ENCODE measurements at places on chromosomes 16 and 17.

DNA sequence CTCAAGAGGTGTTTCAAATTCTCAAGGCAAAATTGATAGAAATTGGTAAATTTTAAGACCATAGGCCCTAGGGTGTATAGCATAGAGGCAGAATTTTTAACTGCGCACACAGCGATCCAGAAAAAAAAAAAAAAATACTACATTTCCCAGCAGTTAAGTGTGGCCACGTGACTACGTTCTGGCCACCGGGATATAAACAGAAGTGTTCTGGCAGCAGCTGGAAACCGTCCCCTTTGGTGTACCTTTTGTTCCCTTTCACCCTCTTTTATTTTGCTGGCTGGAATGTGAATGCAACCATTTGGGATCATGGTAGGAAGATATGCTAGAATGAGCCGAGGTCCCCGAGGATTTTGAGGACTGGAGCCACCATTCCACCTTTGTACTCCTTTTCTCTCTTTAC is 52.7 kb upstream of the AKAP1 start:
- DNase-seq: no peak
- H3K27ac ChIP-seq: no peak overlapping the region
- no peak overlapping the region for H3K4me3 ChIP-seq
- no peaks in the 10 kb centered on the region for H3K4me1 ChIP-seq

DNA sequence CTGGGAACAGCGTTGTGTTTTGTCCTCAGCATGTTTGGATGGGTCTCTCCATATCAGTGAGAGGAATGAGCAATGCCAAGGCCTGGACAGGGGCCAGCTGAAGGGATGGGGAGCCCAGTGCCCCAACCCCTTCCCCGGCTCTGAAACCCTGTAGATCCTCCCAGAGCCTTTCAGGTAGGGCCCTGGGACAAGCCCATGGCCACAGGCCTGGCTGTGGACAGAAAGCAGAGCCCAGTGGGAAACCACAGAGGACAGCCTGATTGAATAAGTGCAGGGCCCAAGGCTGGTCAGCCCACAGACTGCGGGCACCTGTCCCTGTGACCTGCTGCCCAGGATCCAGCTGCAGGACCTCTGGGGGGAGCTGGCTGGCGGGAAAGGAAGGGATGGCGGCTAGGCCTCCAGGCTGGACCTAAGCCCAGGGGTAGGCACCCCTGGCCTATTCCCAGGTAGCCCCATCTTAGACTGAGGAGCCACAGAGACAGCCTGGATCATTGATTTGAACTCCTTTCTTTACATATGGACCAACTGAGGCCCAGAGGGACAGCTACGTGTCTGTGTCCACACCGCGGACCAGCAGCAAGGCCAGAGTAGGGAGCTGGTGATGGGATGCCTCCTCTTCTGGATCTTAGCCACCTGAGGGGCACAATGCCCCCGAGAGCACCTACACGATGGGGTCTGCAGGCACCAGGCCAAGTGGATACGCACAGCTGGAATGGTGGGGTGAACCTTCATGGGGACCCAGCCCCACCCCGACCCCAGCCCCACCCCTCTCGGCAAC is 1.3 kb downstream of the CCDC102A start:
- no peak overlapping the region for H3K27ac ChIP-seq
- no peaks in the 10 kb centered on the region for H3K36me3 ChIP-seq
- DNase-seq: no peak
- peaks cover 5% of the 10 kb centered on the region for H3K4me1 ChIP-seq

GRCh38 chr17:7131423-7131791 is 16.8 kb upstream of the ASGR2 start:
- H3K27ac ChIP-seq: peak overlapping the region; percentile 6
- H3K4me3 ChIP-seq: no peak overlapping the region
- H3K36me3 ChIP-seq: no peaks in the 10 kb centered on the region
- H3K4me1 ChIP-seq: peaks cover 6% of the 10 kb centered on the region
- no peak for DNase-seq
- no peaks in the 10 kb centered on the region for H3K27me3 ChIP-seq

DNA sequence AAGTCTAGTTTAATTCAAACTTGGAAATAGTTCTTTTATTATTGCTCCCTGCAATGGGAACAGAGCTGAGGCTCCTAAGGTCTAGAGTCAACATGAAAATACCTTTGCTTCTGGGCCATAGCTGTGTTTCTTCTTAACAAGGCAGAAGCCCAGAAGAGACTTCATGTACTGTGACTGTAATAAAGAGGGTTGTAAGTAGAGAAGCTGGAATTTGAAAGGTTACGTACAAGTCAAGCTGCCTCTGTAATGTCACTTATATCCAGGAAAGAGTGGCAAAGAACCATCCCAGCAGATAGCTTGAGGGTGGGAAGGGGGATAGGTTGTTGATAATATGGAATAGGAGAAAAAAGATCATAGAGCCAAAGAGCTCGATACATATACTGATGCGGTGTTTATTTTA is 248.6 kb downstream of the WWOX start:
- H3K27ac ChIP-seq: no peak overlapping the region
- H3K4me1 ChIP-seq: no peaks in the 10 kb centered on the region
- no peak for DNase-seq
- no peaks in the 10 kb centered on the region for H3K36me3 ChIP-seq
- H3K4me3 ChIP-seq: no peak overlapping the region

- no peak overlapping the region for H3K27ac ChIP-seq
- H3K4me1 ChIP-seq: peaks cover 8% of the 10 kb centered on the region
- H3K36me3 ChIP-seq: no peaks in the 10 kb centered on the region
- peak; percentile 72 for DNase-seq
- no peaks in the 10 kb centered on the region for H3K27me3 ChIP-seq
- H3K4me3 ChIP-seq: no peak overlapping the region
Measured at GRCh38 chr17:6244796-6245195, 174.6 kb downstream of the WSCD1 start.

DNA sequence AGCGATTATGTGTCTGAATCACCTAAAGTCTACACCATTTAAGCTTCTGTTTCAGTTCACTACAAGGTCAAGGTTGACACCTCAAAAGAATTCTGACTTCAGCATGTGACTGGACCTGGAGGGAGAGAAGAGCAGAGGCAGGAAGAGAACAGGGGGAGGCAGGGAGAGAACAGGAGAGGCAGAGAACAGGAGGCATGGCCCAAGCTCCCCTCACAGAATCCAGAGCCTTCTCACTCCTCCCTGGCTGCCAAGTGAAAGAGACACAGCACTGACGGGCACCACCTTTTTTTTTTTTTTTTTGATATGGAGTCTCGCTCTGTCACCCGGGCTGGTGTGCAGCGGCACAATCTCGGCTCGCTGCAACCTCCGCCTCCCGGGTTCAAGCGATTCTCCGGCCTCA is 11.4 kb downstream of the GGA2 start:
- H3K4me1 ChIP-seq: no peaks in the 10 kb centered on the region
- no peak for DNase-seq
- H3K4me3 ChIP-seq: no peak overlapping the region
- no peaks in the 10 kb centered on the region for H3K27me3 ChIP-seq

GRCh38 chr17:56350592-56350991 is 197.3 kb downstream of the ANKFN1 start:
- no peak overlapping the region for H3K4me3 ChIP-seq
- H3K4me1 ChIP-seq: no peaks in the 10 kb centered on the region
- DNase-seq: no peak
- no peaks in the 10 kb centered on the region for H3K36me3 ChIP-seq
- H3K27ac ChIP-seq: no peak overlapping the region
- no peaks in the 10 kb centered on the region for H3K27me3 ChIP-seq

- H3K27ac ChIP-seq: no peak overlapping the region
- H3K4me3 ChIP-seq: no peak overlapping the region
- peaks cover 8% of the 10 kb centered on the region for H3K4me1 ChIP-seq
- no peak for DNase-seq
- no peaks in the 10 kb centered on the region for H3K27me3 ChIP-seq
Measured at GRCh38 chr16:50269769-50270509, 3.6 kb downstream of the ADCY7 start.

GRCh38 chr17:4150096-4150495 is 7.1 kb downstream of the CYB5D2 start:
- H3K4me3 ChIP-seq: no peak overlapping the region
- H3K27me3 ChIP-seq: no peaks in the 10 kb centered on the region
- no peak overlapping the region for H3K27ac ChIP-seq
- DNase-seq: peak; percentile 29
- H3K4me1 ChIP-seq: no peaks in the 10 kb centered on the region

- peak overlapping the region; percentile 72 for H3K27ac ChIP-seq
- H3K4me1 ChIP-seq: no peaks in the 10 kb centered on the region
- no peaks in the 10 kb centered on the region for H3K27me3 ChIP-seq
Measured at GRCh38 chr17:20908313-20909267, 134.2 kb downstream of the USP22 start.

DNA sequence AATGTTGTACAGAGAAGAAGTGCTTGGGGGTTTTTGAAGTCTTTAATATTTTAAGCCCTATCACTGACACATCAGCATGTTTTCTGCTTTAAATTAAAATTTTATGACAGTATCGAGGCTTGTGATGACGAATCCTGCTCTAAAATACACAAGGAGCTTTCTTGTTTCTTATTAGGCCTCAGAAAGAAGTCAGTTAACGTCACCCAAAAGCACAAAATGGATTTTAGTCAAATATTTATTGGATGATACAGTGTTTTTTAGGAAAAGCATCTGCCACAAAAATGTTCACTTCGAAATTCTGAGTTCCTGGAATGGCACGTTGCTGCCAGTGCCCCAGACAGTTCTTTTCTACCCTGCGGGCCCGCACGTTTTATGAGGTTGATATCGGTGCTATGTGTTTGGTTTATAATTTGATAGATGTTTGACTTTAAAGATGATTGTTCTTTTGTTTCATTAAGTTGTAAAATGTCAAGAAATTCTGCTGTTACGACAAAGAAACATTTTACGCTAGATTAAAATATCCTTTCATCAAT is 57.8 kb downstream of the HLF start:
- DNase-seq: no peak
- no peak overlapping the region for H3K4me3 ChIP-seq
- no peaks in the 10 kb centered on the region for H3K4me1 ChIP-seq
- no peak overlapping the region for H3K27ac ChIP-seq
- no peaks in the 10 kb centered on the region for H3K36me3 ChIP-seq

- H3K4me3 ChIP-seq: no peak overlapping the region
- H3K27ac ChIP-seq: no peak overlapping the region
- no peak for DNase-seq
- no peaks in the 10 kb centered on the region for H3K4me1 ChIP-seq
- no peaks in the 10 kb centered on the region for H3K36me3 ChIP-seq
- H3K27me3 ChIP-seq: no peaks in the 10 kb centered on the region
Measured at GRCh38 chr16:84899414-84899813, 79.6 kb downstream of the CRISPLD2 start.

- H3K4me3 ChIP-seq: no peak overlapping the region
- H3K4me1 ChIP-seq: no peaks in the 10 kb centered on the region
- H3K36me3 ChIP-seq: no peaks in the 10 kb centered on the region
- H3K27me3 ChIP-seq: no peaks in the 10 kb centered on the region
- H3K27ac ChIP-seq: no peak overlapping the region
- DNase-seq: no peak
Measured at GRCh38 chr17:51455931-51456330, 195.6 kb downstream of the UTP18 start.

DNA sequence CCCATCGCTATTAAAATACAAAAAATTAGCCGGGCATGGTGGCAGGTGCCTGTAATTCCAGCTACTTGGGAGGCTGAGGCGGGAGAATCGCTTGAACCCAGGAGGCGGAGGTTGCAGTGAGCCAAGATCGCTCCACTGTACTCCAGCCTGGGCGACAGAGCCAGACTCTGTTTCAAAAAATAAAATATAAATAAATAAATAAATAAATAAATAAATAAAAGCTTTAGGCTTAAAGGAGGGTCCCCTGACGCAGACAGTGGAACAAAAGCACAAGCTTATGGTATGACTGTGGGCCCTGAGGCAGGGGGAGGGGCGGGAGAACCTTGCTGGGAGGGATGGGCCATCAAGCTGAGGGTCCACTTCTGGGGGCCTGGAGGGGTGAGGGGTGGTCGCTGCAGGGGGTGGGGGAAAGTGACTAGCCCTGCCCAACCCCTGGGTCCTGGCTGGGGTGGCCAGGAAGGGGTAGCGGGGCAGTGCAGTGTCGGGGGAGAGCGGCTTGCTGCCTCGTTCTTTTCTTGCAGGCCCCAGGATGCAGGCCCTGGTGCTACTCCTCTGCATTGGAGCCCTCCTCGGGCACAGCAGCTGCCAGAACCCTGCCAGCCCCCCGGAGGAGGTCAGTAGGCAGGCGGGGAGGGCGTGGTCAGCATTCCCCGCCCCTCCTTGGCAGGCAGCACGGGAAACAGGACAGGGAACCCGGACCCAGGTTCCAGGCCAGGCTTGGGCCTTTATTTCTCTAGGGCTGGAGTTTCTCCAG is 4.7 kb downstream of the SERPINF1 start:
- peaks cover 4% of the 10 kb centered on the region for H3K4me1 ChIP-seq
- no peak overlapping the region for H3K4me3 ChIP-seq
- no peak overlapping the region for H3K27ac ChIP-seq
- H3K36me3 ChIP-seq: no peaks in the 10 kb centered on the region

- H3K27me3 ChIP-seq: no peaks in the 10 kb centered on the region
- H3K4me3 ChIP-seq: no peak overlapping the region
- no peaks in the 10 kb centered on the region for H3K4me1 ChIP-seq
Measured at GRCh38 chr16:15484662-15485061, 50.3 kb downstream of the BMERB1 start.

DNA sequence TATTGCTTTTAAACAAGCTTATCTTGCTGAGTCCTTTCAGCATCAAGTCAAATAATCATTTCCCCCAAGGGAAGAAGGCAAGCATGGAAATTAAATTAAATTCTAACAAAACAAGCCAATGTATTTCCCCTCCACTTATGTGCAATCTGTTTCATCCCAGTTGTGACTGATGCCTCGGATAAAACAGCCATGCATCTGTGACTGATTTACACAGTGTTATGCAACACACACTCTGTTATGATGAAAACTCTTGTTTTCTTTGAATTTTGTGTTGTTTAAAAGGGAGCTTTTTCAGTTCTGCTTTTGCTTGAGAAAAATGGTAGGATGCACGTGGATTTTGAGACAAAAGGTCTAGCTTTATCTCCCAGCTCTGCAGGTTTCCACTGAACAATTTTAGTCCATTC is 32.6 kb downstream of the TMEM100 start:
- H3K4me3 ChIP-seq: no peak overlapping the region
- no peak overlapping the region for H3K27ac ChIP-seq
- no peaks in the 10 kb centered on the region for H3K36me3 ChIP-seq

DNA sequence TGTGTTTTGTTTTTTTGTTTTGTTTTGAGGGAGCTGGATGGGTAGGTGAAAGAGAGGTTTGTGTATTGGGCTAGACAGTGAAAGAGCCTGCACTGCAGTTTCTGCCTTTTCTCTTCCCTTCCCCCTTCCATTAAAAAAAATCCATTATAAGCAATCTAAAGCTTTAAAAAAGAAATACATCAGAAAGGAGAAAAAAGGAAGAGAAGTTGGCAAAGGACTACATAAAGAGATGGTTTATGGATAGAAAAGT is 10.7 kb upstream of the EEF2K start:
- no peak overlapping the region for H3K27ac ChIP-seq
- DNase-seq: no peak
- H3K4me1 ChIP-seq: no peaks in the 10 kb centered on the region
- H3K36me3 ChIP-seq: no peaks in the 10 kb centered on the region
- no peak overlapping the region for H3K4me3 ChIP-seq

DNA sequence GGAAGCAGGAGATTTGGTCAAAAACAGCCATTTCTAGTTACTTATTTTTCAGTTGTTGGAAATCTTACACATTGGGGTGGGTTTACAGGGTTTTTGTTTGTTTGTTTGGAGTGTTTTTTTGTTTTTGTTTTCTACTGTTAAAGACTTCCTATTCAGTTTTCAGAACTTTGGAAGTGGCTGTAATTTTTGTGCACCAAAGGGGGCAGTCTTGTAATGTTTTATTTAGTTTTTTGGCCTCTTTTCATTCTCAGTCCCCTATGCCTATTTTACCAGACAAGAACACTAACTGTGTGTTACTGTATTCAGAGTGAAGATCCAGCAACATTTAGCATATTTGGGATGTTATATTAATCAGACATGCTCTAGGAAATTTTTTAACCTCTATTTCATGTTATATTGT is 20.6 kb downstream of the TPPP3 start:
- no peak overlapping the region for H3K4me3 ChIP-seq
- no peak overlapping the region for H3K27ac ChIP-seq
- no peaks in the 10 kb centered on the region for H3K4me1 ChIP-seq
